Effector memory CD8-positive, alpha-beta T cell (primary cell): ENCODE measurements at places on chromosomes 3 and 15.

DNA sequence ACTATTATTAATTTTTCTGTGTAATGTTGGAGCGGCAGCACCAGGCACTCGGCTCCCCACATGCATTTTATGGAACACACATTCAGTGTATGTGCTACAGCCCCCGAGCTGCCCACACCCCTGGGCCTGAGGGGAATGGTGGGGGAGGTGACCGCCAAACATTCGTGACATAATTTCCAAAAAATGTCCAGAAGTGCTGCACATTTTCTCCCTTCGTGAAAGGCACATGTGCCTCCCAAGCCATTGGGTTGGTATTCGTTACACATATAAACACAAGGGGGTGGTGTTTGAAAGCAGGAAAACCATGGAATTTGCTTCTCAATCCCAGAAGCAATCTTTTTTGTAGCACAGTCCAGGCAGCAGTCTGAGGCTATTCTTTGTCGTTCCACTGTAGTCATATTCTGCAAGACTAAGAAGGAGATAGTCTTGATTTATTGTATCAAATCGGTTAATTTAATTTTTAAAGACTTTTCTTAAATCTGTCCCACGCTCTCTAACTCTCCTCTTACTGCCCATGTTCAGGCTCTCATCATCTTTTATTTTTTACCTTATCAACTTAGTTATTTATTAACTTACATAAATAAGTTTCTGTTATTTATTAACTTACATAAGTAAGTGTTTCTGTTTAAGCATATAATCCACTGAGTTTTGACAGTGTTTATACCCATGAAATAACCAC is 39.2 kb upstream of the POLR2M start:
- no peaks in the 10 kb centered on the region for H3K36me3 ChIP-seq
- no peak for DNase-seq
- H3K4me1 ChIP-seq = no peaks in the 10 kb centered on the region
- peaks cover 27% of the 10 kb centered on the region for H3K27me3 ChIP-seq
- H3K4me3 ChIP-seq = no peak overlapping the region
- no peak overlapping the region for H3K27ac ChIP-seq

DNA sequence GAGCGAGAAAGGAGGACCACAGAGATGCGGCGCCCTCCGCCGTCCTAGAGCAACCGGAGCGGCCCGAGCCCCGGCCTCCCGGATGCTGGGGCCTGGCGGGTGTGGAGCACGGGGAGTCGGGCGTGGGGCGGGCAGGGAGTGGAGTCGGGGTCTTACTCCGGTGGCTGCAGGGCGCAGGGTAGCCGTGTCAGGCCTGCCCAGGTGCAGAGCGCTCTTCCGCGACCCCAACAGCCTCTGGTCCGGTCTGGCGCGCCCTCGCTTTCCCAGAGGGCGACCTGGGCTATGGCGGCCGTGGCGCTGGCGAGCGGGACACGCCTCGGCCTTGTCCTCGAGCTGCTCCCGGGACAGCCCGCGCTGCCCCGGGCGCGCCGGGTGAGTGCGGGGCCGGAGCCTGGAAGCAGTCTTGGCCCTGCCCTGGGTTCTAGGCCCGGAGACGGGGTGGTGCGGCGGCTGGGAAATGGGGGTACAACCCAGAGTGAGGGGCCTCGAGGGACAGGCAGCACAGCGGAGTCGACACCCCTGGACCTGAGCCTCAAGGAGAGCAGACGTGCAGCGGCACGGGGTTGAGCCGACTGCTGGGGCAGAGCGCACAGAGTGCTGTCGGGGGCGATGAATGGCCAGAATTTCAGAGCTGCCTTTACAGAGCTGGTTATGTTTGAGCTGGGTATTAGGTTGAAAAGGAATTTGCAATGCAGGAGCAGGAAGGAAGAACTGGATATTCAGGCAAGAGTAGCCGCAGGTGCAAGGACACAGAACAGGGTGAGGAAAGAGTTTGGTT is at the start of gene ZNF662:
Gene ZNF662 (plus strand): TSS at position 73 of the 778 bp plus-strand sequence. CDS start 1,973 bp downstream, outside the sequence.
- H3K4me3 ChIP-seq = peak within 1 kb of the TSS; percentile 71
- H3K4me1 ChIP-seq = peaks cover 6% of the 10 kb centered on the region
- peaks cover 59% of the 10 kb centered on the region for H3K27me3 ChIP-seq
- H3K36me3 ChIP-seq = no peaks in the 10 kb centered on the region

DNA sequence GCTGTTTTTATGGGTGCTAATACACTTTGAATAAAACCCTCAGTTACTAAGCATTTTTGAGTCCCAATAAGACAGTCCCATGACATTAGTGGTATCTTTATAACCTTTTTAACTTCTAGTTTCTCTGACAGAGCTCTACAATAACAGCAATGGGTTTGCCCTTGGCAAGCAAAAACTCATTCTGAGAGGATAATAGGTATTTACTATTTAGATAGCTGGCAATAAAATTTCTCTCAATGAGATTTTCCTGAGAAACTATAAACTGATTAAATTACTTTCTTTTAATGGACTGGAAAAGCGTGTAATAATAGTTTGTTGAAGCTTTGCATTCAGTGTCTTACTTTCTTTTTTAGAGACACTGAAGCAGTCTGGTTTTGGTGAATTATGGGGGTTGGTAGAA is 168.0 kb upstream of the MLF1 start:
- no peaks in the 10 kb centered on the region for H3K27me3 ChIP-seq
- no peak overlapping the region for H3K4me3 ChIP-seq
- DNase-seq = no peak
- no peaks in the 10 kb centered on the region for H3K4me1 ChIP-seq
- no peak overlapping the region for H3K27ac ChIP-seq
- H3K36me3 ChIP-seq = no peaks in the 10 kb centered on the region

DNA sequence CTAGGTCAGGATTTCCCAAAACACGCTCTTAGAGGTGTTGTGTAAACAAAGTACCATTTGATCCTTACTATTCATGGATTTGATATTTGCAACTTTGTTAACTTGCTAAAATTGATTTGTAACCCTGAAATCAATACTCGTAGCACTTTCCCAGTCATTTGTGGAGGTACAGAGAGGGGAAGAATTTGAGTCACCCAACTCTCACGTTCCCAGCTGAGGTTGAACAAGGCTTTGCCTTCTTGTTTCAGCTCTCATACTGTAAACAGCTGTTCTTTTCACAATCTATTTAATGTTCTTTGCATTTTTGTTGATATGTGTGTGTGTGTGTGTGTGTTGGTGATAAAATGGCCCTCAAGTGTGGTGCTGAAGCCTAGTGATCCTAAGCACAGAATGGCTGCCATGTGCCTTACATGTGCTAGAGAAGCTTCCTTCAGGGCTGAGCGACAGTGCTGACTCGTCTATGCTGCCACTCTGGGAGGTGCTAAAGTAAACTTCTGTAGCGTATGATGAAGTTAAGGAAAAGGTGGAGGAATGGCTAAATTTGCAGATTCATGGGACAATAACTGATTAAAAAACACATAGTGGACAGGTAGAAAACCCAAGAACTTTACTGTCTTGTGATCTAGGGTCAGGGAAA is 173.2 kb downstream of the APBA2 start:
- H3K36me3 ChIP-seq = no peaks in the 10 kb centered on the region
- H3K4me1 ChIP-seq = peaks cover 15% of the 10 kb centered on the region
- no peak overlapping the region for H3K4me3 ChIP-seq
- DNase-seq = no peak
- H3K27ac ChIP-seq = peak overlapping the region; percentile 10
- peaks cover 6% of the 10 kb centered on the region for H3K27me3 ChIP-seq

GRCh38 chr15:69665641-69666111 is 213.1 kb downstream of the RPLP1 start:
- H3K4me1 ChIP-seq = peaks cover 66% of the 10 kb centered on the region
- H3K27ac ChIP-seq = peak overlapping the region; percentile 36
- H3K27me3 ChIP-seq = no peaks in the 10 kb centered on the region
- H3K4me3 ChIP-seq = peak overlapping the region; percentile 52
- no peaks in the 10 kb centered on the region for H3K36me3 ChIP-seq

DNA sequence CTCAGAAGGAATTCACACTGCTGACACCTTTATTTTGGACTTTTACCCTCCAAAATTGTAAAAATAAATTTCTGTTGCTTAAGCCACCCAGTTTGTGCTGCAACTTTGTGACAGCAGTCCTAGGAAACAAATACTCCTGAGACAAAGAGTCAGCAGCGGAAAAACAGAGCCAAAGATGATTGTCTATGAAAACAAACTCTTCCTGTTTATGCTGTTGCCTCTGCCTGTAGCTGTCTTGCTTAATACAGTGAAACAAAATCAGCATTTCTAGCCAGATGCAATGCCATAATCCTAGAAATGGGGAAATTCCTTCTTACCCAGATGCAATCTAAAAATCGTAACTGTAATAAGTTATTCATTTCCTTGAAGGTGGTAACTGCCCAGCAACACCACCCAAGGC is 387.5 kb upstream of the ATP11B start:
- no peak for DNase-seq
- no peaks in the 10 kb centered on the region for H3K4me1 ChIP-seq
- no peak overlapping the region for H3K4me3 ChIP-seq
